ENCODE measurements at places on chromosomes 2 and 18. TPM values are rescaled to one million over a fixed set of nuclear protein-coding genes. Genes with fewer than 3 reads are reported as not detected.

CDH2 gene
- 58.2 TPM for total RNA-seq

ANKRD53 gene
- total RNA-seq, result 1.8 TPM

ASXL3 gene
- 1.0 TPM for total RNA-seq

IL1RL1 gene
- 12.3 TPM for total RNA-seq

TMEM247 gene
- not detected for total RNA-seq

SAG gene
- not detected for total RNA-seq

SP9 gene
- total RNA-seq, result not detected

DNA sequence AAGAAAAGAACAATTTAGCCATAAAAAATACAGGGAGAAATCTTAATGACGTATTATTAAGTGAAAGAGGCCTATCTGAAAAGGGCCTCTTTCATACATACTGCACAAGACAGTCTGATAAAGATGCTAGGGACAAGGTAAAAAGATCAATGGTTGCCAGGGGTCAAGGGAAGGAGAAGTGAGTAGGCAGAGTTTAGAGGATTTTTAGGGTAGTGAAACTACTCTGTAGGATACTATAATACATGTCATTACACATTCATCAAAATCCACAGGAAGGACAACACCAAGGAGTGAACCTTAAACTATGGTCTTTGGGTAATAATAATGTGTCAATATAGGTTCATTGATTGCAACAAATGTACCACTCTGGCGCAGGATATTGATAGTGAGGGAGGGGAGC lies 289.3 kb downstream of the FSIP2 start:
- no peak for DNase-seq

- no peak for DNase-seq
These were observed 35.4 kb downstream of the NTSR2 start for GRCh38 chr2:11634584-11634983.

DNA sequence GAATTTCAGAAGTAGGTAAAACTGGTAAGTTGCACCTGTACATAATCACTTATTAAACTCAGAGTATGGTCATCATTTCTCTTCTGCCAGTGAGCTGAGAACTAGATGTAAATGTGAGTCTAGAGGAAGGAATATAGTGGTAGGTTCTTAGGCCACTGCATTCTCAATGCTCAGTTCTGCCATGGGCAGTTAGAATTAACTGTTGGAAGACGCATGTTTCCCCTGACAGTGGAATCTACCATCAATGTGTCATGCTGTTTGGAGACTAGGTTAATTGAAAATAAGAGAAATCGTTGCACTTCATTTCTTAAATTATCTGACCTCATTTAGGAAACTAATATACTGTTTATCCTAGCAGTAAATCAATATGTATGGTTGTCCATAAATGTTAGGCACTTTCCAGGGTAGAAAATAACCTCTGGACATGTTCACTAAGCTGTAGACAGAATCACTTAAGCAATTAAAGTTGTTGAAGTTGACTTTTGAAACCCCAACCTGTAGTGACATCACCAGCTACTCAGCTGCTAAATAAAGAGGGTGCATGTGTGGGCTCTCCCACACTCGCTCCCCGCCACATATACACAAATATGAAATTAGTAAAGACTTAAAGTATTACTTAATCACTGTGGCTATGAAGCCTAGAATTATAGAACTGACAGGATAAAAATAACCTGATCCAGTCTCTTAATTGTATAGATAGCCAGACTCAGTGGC lies 91.5 kb upstream of the NOSTRIN start:
- DNase-seq, result no peak

- no peak for DNase-seq
These were observed 479.3 kb upstream of the HS6ST1 start for GRCh38 chr2:128797937-128798336.

DNA sequence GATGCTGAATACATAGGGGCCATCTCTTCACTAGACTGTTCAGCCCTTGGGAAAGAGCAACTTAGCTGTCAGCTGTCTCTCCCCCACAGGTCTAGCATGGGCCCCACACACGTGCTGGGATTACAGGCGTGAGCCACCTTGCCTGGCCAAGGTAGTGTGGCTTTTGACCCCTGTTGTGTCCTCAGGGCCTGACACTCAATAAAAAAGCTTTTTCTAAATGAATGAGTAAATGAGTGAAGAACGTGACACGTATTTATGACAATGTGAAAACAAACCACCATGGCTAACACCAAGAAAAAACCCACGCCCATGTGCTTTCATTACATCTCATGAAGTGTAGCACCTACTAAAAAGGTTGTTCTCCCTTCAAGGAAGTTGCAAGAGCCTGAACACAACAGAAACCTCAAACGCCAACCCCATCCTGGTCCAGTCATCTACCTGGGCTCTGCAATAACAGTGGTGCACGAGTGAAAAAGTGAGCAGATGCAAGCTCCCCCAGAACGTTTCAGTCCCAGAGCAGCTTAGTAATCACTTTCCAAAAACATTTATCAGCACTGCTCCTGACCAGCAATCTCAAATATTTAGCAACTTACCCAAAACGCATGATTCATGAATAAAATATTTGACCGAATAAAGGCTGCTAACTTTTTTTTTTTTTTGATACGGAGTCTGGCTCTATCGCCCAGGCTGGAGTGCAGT lies 3.4 kb downstream of the WDFY1 start:
- DNase-seq, result no peak

DNA sequence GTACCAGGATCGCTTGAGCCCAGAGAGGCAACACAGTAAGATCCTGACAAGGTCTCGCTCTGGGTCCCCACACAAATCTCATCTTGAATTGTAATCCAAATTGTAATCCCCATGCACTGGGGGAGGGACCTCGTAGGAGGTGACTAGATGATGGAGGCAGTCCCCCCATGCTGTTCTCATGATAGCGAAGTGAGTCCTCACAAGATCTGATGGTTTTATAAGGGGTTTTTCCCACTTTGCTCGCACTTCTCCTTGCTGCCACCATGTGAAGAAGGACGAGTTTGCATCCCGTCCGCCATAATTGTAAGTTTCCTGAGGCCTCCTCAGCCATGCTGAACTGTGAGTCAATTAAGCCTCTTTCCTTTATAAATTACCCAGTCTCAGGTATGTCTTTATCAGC lies 46.0 kb upstream of the SERTAD2 start:
- no peak for DNase-seq

- no peak for DNase-seq
These were observed 99.7 kb upstream of the CAVIN2 start for GRCh38 chr2:191946471-191947182.

DNA sequence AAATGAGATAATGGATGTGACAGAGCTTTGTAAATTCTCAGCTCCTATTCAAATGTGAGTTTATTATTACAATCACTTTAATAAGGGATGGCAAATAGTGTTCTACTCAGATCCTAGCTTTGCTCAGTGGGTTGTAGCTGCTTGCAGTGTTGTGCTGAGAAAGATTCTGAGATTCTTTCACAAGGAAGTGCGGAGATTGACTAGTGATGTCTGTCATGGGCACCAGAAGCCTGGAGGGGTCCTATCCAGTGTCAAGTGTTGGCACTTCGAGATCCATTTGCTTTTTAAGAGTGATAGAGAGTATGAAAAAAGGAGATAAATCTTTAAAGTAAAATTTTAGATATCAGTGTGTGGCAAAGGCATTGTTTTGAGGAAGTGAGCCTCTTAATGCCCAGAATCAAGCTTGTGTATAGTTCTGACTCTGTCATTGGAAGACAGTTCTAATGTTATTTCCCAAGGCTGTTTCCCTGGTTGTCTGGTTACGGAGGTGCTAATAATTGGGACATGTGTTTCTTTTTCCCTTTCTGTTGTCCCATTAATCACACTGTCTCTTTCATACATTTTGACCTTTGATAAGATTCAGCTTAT lies 181.7 kb upstream of the SPRED2 start:
- no peak for DNase-seq

DNA sequence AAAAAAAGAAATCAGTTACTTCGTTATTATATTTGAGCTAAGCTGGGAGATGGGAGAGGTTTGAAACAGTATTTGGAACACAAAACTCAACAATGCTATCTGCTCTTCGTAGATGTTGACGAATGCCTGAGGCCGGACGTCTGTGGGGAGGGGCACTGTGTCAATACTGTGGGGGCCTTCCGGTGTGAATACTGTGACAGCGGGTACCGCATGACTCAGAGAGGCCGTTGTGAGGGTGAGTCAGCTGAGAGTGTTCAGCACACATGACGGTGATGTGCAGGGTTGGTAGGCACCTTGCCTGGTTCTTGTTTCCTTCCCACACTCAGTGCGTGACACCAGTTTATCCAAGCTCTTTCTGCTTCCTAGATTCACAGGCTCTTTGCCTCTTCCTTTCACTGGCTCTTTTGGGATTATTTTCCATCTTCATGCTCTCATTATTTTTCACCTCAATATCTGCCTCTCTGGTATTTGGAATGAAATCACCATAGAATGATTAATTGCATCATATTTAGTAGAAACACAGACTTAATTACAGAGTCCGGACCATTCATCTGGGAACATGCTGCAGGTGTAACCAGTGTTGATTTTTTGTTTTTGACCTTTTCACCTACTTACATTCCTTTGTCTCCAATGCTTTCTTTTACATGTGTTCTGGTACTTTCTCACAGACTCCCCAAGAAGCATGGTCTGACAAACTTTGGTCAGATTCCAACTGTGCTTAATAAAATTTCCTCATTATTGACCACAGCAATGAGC lies 200.6 kb upstream of the RASGRP3 start:
- DNase-seq, result peak; percentile 51

DNA sequence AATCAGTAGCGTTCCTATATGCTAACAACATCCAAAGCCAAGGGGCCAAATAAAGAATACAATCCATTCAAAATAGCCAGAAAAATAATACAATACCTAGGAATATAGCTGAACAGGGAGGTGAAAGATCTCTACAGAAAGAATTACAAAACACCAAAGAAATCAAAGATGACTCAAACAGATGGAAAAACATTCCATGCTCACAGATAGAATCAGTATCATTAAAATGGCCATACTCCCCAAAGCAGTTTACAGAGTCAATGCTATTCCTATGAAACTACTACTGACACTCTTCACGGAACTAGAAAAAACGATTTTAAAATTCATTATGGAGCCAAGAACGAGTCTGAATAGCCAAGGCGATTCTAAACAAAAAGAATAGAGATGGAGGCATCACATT lies 57.4 kb downstream of the CCBE1 start:
- no peak for DNase-seq

- no peak for DNase-seq
These were observed 202.4 kb downstream of the FHOD3 start for GRCh38 chr18:36499938-36500337.

GRCh38 chr2:86815611-86816010 lies 24.9 kb upstream of the CD8A start:
- DNase-seq, result no peak

- no peak for DNase-seq
These were observed 38.4 kb downstream of the NPPC start for GRCh38 chr2:231887756-231888155.

GRCh38 chr18:27959101-27959500 lies 217.8 kb downstream of the CDH2 start:
- no peak for DNase-seq

GRCh38 chr18:24490539-24490938 lies 30.1 kb downstream of the HRH4 start:
- DNase-seq, result no peak

GRCh38 chr2:77005522-77005921 lies 516.7 kb downstream of the LRRTM4 start:
- DNase-seq, result no peak

DNA sequence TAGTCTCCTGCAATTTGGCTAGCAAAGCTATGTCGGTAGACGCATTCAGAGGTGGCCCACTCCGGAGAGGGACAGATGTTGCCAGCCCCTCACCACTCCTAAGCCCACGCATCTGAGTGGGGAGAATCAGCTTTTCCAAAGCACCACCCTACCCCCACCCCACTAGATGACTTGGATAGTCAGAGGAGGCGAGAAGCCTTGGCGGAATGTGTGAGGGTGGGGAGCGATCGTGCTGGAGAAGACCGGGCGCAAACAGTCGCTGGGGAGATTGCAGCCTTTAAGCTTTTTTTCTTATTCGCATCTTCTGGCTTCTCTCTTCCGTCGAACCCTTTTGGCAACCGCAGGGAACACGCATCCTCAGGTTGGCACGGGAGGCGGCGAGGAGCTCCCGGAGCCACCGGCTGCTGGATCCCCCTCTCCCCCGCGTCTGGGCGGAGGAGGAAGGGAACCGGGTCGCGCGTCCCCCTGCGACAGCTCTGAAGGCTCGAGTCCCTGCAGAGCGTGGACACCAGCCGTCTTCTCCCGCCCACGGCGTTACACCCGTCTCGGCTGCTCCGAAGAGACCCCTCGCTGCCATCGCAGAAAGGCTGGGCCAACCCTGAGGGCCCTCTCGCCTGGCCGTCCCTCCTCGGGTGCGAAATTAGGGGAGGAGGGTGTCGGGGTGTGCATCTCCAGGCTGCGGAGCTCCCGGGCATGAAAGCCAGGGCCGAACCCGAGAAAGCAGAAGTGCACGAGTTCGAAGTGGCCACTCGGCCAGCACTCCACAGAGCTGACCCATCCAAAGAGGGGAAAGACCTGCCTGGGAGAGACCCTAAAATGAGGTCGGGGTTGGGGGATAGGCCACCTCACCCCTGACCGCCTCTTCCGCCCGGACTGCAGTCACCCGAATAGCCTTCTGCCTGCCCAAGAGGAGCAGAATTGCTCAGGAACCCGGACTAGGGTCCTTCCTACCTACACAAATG lies 12.2 kb downstream of the EVX2 start:
- DNase-seq, result no peak

DNA sequence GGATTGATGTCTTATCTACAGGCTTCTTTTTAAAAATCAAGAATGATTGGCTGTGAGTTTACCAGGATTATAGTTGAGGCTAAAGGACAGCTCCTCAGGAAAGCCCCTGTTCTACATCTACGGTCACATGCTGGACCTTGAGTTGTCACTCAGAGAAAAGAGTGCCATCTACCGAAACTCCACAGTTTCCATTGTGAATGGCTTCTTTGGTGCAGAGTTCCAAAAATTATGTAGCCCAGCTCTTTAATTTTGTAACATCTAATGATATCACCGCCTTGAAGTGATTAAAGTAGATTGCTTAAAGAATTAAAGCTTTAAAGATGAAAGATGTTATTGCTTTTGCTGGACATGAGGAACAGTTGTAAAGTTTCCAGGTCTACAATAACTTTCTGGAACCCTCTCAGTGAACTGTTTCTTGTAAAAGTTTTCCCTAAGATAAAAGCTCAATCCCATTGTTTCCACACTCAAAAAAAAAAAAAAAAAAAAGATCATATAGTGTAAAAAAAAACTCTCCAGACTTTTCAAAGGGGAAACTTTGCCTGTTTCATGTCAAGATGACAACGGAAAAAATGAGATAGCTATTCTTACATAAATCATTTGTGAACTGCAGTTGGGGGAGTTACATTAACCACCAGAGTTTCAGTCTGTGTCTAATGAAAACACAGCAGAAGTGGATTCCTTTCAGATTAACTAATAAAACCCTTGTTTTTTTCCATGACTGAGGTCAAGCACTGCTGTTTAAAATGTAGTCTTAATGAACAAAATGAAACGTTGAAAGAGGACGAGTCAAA lies 4.3 kb downstream of the COL3A1 start:
- peak; percentile 61 for DNase-seq

DNA sequence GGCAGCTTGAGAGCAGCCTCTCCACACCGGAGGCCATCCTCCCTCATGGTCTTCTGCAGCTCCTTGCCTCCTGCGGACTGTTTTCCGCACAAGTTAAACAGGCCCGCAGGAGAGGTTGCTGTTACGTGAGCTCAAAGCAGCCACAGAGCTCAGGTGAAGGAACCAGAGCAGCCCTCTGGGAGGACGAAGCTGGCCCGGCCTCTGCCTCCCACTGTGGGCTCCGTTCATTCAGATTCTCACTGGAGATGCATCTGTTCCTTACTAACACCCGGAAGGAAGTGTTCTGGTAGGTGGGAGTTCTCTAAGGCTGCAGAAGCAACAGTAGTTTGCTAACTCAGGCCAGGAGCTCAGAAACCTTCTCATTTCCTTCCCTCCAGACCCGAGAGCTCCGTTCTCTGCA lies 10.9 kb downstream of the DIPK1C start:
- no peak for DNase-seq

All from uterus (tissue), 4 donors.